ENCODE measurements at places on chromosomes 6 and 20. TPM values are rescaled to one million over a fixed set of nuclear protein-coding genes. Genes with fewer than 3 reads are reported as not detected.

- no peak for DNase-seq
These were observed 50.0 kb upstream of the PLCB1 start for GRCh38 chr20:8082025-8082424.

DNA sequence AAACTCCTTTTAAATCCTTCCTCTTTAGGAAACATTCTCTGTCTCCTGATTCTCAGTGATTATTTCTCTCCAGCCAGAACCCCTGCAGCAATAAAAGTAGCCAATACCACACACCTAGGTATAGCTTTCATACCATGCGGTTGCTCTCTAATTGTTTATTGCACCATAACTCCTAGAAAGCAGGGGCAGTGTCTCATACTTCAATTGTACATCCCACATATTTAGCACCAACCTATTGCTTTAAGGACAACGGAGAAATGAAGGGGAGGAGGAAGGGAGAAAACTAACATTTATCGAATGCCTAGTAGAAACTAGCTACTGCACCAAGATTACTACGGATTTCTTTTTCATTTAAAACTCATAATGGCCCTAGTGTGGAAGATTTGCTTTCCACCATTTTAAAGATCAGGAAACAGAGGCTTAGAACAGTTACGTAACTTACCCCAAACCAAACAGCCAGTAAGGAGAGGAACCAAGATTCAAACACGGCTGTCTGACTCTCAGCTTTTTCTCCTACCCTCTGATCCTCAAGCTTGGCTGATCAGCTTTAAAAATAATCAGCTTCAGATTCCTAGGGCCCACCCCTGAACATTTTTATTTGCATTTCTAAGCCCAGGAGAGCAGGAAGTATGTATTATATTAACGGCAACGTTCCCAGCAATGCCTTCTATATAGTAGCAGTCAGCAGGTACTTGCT is 43.4 kb upstream of the ATXN1 start:
- no peak for DNase-seq

GRCh38 chr20:19408971-19409370 is 196.5 kb downstream of the SLC24A3 start:
- DNase-seq: no peak

DNA sequence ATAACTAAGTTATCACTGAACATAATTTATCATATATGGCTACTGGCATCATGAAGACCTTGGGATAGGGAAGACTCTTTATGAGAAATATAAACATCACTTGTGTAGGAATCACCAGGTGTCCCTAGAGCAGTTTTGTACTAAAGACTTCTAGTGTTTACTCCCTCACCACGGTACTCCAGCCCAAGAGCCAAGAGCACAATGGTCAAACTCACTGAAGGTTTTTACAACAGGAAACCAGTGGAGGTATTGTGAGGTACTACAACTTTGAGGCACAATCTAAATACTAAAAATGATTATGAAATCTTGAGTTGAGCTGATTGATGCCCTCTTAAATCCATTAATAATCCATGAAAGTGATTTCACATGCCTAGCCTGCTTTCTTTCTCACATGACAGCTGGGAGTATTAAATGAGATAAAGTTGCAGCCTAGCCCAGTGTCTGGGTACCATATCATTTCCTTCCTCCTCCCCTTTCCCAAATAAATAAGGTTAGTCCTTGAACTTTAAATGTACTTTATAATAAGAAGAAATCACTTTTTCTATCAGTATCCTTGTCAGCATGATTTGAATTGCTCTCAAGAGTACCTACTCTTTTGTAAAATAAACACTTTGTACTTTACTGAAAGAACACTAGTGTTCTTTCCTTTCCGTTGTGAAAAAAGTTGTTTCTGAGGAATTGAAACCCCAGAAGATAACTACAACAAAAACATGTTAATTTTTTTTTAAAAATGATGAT is 26.5 kb downstream of the GLO1 start:
- no peak for DNase-seq

DNA sequence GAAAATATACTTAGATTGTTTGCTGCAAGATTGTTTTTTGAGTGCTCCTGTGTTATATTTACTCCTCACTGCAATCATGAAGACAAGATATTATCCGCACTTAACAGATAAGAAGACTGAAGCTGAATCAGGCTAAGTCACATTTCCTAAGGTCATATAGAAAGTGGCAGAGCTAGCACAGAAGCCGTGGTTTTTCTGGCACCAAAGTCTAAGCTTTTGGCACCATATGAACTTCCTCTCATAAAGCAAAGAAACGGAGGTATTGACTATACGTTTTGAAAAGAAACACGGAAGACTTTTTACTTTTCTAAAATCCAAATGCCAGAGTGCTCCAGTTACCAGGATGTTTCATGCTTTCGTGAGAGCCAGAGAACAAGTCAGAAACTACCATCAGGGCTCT is 9.3 kb upstream of the DTD1 start:
- DNase-seq: no peak

DNA sequence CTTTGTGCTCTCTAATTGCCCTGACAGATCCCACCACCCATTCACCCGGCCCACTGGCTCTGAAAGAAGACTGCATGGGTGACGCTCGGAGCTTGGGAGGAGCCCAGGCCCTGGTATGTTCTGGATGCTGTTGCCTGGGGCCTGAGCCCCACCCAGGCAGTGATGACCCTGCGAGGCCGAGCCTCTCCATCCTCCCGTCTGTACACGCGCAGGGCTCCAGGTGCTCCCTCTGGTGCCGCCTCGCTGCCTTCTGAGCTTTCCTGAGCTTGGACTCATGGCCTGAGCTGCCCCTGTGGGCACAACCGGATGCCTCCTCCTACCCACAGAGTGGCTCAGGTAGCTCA is 61.2 kb downstream of the STK35 start:
- DNase-seq: no peak

DNA sequence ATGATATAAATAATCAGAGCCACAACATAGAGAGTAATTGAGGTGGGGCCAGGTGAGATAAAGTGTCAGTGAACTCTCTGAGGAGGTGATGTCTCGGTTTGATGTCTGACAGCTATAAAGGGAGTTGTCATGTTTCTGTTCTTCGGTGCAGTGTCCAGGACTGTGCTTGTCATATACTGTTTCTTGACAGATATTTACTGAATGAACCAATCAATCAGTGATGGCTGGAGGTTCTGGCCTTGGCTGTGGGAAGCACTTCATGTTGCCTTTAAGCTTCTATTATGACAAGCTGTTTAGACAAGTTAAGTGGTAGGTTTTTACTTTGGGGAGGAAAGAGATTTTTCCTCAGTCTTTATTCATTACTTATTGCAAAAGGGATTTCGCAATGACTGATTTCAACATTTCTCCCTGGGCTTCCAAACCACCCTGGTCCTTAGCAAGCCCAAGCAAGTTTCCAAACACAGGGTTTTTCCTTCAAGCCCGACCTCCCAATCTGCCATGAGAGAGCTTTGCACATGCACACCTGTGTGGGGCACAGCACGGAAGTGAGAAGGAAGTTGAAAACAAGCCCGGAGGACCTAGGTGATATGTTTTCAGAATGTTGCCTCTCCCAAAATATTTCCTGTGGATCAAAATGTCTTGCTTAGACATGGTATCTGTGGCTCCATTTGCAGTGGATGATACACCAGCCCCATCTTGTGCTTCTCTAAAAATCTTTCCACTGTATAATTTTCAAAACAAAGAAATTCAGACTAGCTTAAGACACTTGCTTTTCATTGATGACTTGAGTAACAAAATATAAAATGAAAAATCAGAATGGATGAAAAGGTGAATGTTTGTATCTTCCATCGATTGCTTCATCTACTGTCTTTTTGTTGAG is 567.3 kb upstream of the BTBD3 start:
- DNase-seq: peak; percentile 91

The NRSN1 gene
- total RNA-seq: 0.15 TPM

The CYP21A2 gene
- not detected for total RNA-seq

The RGS17 gene
- 3.6 TPM for total RNA-seq

The STX11 gene
- 0.75 TPM for total RNA-seq

Data from renal cortical epithelial cell (primary cell).